ENCODE measurements at places on chromosomes 11 and 22. TPM values are rescaled to one million over a fixed set of nuclear protein-coding genes. Genes with fewer than 3 reads are reported as not detected.

KCNK7 gene
- total RNA-seq = not detected

MIOX gene
- 0.91 TPM for total RNA-seq

CEND1 gene
- total RNA-seq = 0.62 TPM

DNA sequence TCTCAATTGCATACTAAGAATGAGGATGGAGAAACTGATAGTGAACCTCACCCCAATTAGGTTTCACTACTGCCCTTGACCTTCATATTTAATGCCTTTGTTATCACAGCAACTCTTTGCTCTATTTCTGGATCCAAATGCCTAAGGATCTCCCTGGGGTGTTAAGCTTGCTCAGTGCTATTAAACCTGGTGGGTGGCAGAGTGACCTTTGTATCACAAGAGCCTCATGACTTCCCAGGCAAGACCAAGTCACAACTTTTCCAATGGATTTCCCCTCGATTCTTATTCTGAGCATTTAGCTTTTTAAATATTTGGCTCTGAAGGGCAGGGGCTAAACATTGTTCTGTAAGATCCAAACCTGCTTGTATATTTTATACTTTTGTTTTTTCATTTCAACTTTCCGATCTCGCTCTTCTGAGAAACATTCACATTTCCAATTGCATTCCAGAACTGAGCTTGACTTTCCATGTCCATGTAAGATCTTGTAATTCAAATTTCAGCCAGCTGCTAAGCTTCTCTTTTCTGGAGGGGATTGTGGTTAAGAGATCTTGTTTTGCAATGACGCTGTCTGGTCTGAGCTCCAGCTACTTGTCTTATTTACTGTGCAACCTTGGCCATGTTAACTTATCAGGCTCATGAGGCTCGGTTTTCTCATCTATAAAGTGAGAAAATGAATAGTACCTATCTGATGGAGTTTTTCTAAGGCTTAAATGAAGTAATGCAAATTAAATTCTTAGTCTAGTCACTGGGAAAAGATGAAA lies 6.4 kb upstream of the EHF start:
- peak; percentile 16 for DNase-seq
- H3K4me3 ChIP-seq = no peak overlapping the region
- no peak overlapping the region for H3K27ac ChIP-seq

- H3K27me3 ChIP-seq = no peaks in the 10 kb centered on the region
- peak overlapping the region; percentile 97 for H3K27ac ChIP-seq
- H3K36me3 ChIP-seq = peaks cover 28% of the 10 kb centered on the region
- DNase-seq = peak; percentile 97
- peaks cover 44% of the 10 kb centered on the region for H3K4me1 ChIP-seq
- H3K4me3 ChIP-seq = peak overlapping the region; percentile 99
Observed at GRCh38 chr11:122179961-122180834, 64.2 kb upstream of the BLID start.

DNA sequence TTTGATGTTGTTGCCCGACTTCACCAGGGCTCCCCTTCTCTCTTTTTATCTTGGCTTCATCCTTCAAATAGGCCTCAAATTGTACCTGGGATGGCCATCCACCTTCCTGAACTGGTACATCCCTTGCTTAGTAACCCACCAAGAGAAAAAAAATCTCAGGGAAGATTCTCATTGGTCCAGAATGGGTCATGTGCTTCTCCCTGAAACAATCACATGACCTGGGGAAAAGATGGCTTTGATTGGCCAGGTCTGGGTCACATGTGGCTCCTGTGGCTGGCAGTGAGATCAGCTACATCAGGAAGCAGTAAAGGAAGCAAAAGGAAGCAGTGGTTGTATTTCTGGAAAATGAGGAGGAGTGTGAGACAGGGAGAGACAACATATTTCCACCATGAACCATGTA lies 540.2 kb downstream of the MIAT start:
- peaks cover 7% of the 10 kb centered on the region for H3K4me1 ChIP-seq
- no peak overlapping the region for H3K4me3 ChIP-seq
- H3K27me3 ChIP-seq = no peaks in the 10 kb centered on the region
- H3K36me3 ChIP-seq = no peaks in the 10 kb centered on the region
- DNase-seq = no peak

Data from astrocyte (in vitro differentiated cells and primary cell).